ENCODE measurements at places on chromosomes 1 and 21.
A peak's percentile ranks its signal among the peaks of the same experiment; 100 is the strongest.

DNA sequence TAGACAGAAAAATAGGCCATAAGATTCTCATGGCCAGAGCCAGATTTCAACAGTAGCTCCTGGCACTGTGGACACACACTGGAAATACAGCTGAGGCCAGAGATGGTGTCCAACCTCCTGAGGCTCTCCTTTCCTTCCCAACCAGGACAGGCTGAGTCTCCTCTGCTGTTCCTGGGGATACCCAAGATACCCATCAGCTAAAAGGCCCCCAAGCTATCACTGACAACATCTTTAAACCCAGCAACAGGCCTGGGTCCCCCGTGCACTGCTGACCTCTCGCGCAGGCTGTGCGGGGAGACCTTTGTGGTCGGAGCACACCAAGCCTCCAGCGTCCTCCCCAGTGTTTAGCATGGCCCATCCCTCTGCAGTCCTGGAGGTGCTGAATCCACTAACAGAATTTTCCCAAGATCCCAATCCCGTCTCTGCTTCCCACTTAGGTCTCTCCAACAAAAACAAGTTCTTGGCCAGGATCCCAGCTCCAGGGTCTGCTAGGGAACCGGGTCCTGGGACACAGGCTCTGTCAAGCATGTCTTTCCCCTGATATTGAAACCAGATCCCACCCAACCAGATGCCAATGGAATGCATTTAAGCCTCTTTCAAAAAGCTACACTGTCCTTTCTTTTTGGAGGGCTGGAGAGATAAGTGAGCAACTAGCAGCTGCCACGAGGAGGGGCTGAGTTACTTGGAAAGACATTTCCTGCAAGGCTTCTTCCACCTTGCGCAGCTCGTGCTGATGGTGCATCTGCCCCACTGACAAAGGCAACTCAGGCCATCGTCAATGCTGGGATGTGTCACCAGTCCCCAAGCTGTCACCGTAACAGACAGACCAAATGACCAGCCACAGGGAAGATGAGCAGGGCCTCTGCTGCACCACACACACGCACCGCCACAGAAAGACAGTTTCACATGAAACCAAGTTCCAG, 73.2 kb downstream of the BCAR3 start:
- DNase-seq: no peak

DNA sequence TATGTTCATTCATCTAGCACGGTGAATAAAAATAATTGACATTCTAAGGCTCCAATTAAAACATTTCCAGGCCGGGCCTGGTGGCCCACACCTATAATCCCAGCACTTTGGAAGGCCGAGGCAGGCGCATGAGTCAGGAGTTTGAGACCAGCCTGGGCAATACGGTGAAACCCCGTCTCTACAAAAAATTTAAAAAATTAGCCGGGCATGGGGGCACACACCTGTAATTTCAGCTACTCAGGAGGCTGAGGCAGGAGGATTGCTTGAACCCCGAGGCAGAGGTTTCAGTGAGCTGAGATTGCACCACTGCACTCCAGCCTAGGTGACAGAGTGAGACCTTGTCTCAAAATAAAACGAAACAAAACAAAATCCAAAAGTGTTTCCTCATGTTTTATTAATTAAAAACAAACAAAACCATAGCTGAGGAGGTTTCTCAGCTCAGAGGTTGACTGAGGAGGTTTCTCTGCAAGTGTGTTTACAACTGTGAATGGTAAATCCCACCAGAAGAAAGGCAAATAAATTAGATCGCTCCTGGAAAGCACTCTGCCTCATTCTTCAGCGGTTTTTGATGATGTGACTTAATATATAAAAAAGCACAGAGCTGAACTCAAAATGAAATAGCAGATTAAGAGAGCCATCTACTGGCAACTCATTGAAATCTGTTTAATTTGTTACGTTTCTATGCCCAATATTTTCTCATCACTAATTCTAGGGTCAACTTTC, 37.7 kb upstream of the ATG4C start:
- peak; percentile 68 for DNase-seq

- peak; percentile 63 for DNase-seq
Measured at GRCh38 chr1:246364415-246364941, 142.6 kb downstream of the SMYD3 start.

GRCh38 chr1:51234721-51235425, 1.2 kb upstream of the RNF11 start:
- peak; percentile 75 for DNase-seq

DNA sequence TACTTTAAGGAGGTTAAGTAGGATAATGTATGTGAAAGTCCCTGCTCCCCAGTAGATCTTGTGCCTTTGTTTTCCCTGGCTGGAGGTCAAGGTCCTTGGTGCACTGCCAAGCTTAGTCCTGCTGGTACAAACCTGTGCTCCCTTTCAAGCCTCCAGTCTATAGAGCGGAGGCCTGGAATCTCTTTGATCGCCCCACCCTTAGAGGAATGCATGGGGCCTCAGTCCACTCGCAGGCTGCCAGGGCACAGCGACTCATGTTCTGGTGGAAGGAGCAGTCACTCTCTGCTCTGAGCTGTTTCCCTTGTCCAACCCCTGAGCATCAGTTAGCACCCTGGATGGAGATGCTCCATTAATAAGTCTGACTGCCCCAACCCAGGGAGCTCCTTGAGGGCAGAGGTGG, 121.8 kb downstream of the HMGB4 start:
- DNase-seq: no peak

GRCh38 chr1:10990828-10991227, 21.6 kb upstream of the TARDBP start:
- no peak for DNase-seq

DNA sequence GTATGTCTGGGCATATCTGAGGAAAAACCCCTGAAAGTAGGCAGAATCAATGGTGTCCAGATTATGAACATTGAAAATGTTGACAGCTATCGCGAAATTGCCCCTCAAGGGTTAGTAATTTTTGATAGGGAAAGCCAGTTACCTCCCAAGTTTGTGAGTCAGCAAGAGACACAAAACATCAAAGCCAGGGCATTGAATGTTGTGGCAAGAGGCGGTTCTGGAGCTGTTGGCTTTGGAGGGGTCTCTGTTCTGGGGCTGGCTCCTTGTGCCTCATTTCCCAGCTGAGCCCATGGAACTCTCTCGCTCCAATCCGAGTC, 10.6 kb upstream of the S100A11 start:
- no peak for DNase-seq

DNA sequence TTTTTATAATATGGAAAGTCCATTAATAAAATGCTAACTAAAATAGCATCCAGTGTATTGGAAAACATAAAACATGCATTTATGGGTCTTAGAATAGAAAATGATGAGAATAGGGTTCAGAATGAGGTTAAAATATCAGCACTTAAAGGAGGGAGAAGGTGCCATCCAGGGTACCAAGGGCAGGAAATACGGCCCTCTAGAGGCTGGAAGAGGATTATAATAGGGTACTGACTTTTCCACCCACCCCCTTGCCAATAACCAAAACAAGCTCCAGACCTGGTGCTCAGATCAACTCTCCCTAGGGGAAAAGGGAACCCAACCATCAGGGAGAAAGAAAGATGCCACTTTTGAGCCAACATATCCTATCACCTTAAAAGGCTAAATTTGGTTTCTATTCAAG, 26.7 kb downstream of the ASTN1 start:
- DNase-seq: no peak

DNA sequence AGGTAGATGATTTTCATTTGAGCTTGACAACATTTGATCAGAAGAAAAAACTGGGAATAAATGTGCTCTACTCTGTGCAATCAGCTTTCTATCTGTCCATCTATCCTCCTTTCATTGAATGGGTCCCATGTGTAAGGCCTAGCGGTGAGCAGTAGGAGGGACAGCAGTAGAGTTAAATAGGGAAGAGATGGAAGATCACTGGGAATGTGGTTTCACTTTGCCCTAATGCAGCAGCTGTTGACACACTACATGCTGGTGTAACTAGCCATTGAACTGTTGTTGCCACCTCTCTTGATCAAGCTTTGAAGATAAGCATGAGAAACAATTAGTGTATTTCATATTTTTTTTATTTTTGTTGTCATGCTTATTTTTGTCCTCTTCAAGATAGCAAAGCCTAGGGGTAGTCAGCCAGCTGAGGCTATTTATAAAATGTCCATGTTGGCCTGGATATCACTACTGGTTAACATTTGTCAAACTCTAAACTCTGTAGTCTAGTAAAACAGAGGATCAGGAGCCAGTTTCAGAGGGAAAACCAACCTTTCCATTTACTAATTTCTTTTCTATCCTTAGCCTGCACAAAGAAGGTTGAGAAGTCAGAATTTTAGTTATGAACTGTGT, 41.9 kb downstream of the CACNA1E start:
- no peak for DNase-seq

GRCh38 chr21:16194788-16195537, 465.2 kb downstream of the USP25 start:
- no peak for DNase-seq

DNA sequence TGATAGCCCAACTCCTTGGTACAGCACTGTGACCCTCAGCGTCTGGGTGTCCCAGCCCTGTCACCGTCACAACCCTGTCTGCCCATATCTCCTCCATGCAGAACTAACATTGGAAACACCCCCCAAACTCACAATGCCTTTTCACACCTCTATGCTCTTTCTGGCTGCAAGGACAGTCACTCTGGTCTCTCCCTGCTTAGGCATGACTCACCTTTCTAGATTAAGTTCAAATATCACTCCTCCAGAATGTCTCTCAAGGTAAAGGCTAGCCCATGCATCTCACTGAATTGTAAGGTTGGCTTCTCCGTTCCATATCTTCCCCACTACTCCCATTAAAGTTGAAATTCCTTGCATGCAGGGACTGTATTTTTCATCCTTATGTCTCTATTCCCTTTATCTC, 17.0 kb upstream of the CAPN8 start:
- no peak for DNase-seq

DNA sequence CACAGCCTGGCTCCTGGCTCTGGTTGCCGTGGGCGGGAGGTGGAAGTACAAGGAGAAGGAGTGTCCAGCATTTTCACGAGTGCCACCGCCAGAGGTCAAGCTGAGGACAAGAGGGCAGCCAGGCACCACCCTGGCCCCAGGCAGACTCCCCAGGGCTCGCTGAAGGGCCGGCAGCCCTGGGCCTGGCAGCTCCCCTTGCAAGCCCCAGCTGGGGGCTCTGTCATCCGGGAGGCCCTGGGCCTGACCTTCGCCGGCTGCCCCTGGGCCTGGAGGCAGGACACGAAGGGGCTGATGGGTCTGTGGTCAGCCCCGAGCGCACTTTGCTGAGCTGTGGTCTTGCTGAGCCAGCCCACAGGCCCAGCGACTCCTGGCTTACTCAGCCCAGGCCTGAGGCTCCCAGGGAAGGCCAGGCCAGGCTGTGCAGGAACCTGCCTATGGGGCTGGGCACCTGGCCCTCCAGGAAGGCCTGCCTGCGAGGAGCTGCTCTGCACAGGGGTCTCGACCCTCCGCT, 74.8 kb downstream of the MORN1 start:
- no peak for DNase-seq

DNA sequence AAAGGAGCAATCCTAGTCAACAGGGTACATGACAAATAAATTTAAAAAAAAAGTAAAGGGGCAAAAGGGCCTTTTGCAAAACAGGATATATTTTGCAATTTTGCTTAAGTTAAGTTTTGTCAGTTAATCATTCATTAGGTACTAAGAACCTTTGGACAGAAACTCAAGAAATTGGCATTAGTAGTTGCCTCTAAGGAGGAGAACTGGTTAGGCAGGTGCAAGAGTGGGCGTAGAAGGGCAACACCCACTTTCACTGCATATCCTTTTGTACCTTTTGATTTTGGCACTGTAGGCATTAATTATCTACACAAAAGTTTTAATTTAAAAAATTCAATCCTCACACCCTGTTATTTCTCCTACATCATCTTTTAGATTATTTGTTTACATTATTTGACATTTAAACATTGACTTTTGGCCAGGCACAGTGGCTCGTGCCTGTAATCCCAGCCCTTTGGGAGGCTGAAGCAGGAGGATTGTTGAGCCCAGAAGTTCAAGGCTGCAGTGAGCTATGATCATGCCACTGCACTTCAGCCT, 4.3 kb downstream of the DDAH1 start:
- no peak for DNase-seq

- DNase-seq: no peak
Measured at GRCh38 chr1:213852107-213852506, 135.7 kb upstream of the PROX1 start.

GRCh38 chr1:58059789-58060188, 486.7 kb downstream of the OMA1 start:
- no peak for DNase-seq

DNA sequence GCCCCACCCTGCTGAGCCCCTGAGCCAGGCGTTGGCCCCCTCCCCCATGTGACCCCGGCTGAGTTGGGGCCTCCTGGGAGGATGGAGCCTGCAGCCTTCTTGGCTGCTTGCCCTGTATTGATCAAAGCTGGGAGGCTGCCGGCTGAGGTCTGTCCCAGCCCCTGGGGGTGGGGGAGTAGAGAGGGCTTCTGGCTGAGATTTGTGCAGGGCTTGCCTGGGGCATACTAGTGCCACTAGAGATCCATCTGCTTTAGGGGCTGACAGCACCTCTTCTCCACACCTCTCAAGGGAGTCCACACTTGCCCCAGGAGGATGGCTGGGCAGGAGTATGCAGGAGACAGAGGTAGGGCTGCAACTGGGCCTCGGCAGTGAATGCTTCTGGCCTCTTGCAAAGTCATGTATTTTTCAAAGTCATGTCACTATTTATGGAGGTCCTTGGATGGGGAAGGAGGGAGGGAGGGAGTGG, 53.6 kb upstream of the SSBP3 start:
- no peak for DNase-seq

DNA sequence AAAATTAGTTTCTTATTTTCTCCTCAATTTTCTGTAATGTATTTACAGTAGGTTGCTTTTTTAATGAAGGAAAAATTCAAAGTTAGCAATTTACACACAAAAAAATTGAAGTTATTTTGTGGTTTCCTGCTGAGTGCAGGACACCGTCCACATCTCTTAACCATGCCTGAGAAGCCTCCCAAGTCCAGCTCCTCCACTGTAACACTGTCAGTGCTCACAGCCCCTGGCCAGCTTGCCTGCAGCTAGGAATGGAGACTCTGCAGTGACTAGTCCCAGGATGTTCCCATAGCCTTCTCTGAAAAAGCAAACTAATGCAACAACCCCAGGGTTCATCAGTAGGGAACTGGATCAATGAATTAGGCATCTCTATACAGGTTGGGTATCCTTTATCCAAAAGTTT, 3.5 kb downstream of the A3GALT2 start:
- no peak for DNase-seq

DNA sequence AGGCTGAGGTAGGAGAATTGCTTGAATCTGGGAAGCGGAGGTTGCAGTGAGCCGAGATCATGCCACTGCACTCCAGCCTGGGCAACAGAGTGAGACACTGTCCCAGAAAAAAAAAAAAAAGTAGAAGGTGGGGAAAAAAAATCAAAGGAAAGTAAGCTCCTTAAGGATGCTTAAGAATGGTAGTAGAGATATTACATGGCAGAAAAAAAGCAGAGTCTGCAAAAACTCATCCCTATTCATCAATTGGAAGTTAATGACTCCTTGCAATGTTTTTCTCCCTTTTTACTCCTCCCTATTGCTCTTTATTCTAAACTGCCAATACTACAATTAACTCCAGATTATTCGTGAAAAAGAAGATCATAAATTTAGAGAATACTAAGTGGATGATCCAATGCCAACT, 23.4 kb downstream of the ENAH start:
- no peak for DNase-seq

DNA sequence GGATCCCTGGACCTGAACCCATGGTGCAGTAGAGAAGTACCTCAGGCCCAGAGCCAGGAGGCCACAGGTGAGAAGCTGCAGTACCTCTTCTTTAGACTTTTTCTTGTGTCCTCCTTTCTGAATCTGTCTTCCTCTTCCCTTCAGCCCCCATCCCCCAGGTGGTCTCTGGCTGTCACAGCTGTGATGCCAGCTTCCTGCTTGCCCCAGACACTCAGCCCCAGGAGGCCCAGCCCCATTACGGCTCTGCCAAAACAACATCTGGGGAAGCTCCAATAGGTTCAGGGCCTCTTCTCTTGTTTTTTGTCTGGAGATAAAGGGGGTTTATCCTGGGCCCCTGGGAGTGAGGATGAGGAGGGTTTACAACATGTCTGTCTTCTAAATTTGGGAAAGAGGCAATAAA, 9.5 kb upstream of the BTG2 start:
- no peak for DNase-seq
